ENCODE measurements at places on chromosomes 4 and X.
A peak's percentile ranks its signal among the peaks of the same experiment; 100 is the strongest.

GRCh38 chr4:11908712-11909111 is 480.0 kb upstream of the HS3ST1 start:
- no peak for DNase-seq

GRCh38 chr4:161247831-161248230 is 916.0 kb downstream of the FSTL5 start:
- DNase-seq, result peak; percentile 70

GRCh38 chr4:7046971-7047370 is 3.8 kb downstream of the TADA2B start:
- no peak for DNase-seq

DNA sequence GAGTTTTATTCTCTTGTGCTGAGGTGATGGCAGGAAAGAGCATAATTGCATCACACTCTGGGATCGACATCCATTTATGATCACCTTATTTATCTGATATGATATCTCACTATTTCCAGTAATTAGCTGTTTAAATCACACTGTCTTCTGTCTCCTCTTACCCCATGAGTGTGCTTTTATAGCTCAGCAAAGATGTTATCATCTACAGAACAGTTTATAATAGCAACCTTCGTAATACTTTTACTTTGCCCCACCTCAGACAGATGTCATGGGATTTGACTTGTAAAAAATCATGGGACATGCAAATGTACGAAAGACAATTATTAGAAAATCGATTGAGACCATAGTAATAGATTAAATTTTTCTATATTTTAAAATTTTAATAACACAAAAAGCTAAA is 1122.3 kb upstream of the PCDH10 start:
- DNase-seq, result peak; percentile 51

DNA sequence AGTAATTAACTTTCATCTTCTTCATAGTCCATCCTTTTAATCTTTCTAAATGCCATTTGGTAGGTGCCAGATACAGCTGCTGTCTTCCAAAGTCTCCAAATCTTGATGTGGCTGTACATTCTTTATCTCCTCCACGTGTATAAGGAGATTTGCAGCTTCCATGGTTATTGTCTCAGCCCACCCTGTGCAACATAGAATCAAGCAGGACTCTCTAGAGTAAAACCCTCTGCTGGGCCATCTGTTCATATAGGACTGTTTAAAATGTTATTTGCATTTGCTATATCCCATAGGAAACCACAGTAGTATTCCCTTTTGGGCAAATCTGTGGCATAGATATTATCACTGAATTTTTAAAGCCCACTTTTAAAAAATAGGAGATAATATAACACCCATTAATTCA is 527.2 kb upstream of the EPHA5 start:
- DNase-seq, result peak; percentile 24

DNA sequence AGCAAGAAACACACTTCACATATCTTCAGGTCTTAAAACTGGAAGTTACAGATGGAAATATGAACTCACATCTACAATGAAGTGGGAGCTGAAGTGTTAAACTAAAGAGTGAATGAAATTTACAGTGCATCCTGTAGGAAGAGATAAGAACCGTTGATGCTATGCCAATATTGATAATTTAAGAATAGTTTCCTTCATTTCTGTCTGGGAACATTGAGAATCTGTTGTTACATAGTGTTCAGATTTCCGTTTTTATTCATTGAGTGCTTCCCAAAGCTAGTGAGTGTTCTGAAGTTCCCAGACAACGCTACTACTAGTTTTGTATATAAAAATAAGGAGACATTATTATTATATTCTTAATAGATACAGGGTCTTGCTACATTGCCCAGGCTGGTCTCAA is 52.3 kb downstream of the UBE2K start:
- no peak for DNase-seq

DNA sequence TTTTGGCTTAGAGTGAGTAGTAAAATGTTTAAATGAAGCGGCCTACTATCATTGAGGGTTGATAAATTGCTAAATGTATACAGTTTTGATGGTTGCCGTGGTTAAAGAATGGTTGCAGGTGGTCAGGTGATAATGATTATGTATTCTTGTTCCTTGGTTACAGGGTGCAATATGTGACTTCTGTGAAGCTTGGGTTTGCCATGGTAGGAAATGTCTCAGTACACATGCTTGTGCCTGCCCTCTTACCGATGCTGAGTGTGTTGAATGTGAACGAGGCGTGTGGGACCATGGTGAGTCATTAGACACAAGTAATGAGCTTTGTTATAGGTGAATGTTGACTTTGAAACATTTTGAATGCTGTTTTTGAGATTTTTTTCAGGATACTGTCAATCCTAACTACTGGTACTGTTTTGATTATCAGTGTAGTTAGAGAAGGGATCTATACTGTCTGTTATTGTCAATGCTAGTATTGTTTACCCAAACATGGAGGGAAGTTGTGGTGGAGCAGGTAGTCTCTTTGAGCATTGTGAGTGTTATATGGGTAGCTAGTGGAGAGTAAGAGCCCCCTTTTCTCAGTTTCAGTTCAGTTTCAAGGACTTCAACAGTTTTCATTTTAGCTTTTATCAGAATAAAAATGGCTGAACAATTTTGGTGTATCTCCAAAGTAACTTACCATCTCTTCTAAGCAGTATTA is 8.9 kb downstream of the ZNF330 start:
- DNase-seq, result no peak

- DNase-seq, result no peak
Measured at GRCh38 chr4:166414431-166414830, 541.4 kb downstream of the TLL1 start.

GRCh38 chr4:7291372-7292114 is 99.2 kb downstream of the SORCS2 start:
- no peak for DNase-seq

DNA sequence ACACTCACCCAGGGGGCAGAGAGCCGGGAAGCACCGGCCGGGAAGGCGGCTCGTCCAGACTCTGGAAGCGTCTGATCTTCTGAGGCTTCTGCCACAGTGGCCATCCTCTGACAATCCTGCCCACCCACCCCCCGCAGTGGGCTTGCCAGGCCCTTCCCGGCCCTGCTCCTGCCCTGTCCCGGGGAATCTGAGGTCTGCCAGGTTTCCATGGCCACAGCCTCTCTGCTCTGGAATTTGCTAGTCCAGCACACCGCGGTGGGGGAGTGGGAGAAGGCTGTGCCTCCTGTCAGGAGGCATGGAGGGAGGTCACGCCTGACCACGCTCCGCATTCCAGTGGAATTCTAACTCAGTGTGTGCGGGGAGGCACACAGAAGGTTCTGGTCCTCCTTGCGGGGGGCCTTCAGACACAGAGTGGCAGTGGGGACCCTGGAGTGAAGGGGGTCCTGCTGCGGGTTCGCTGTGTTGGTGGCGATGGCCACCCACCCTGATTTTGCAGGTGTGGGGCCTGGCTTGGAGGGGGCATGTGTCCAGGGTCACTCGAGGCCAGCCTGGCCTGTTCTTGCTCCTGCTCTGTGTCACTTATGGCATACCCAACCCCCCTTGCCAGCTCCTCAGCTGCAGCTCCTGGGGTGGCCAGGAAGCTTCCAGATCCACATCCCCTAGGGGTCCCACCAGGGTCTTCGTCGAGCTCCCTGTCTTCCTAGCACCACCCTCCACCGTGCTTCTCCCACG is 55.6 kb upstream of the ADRA2C start:
- DNase-seq, result no peak

GRCh38 chr4:89000844-89001360 is 56.1 kb downstream of the FAM13A start:
- peak; percentile 97 for DNase-seq
